Mesendoderm (in vitro differentiated cells): ENCODE measurements at places on chromosomes 3 and 15.
A peak's percentile ranks its signal among the peaks of the same experiment; 100 is the strongest.

DNA sequence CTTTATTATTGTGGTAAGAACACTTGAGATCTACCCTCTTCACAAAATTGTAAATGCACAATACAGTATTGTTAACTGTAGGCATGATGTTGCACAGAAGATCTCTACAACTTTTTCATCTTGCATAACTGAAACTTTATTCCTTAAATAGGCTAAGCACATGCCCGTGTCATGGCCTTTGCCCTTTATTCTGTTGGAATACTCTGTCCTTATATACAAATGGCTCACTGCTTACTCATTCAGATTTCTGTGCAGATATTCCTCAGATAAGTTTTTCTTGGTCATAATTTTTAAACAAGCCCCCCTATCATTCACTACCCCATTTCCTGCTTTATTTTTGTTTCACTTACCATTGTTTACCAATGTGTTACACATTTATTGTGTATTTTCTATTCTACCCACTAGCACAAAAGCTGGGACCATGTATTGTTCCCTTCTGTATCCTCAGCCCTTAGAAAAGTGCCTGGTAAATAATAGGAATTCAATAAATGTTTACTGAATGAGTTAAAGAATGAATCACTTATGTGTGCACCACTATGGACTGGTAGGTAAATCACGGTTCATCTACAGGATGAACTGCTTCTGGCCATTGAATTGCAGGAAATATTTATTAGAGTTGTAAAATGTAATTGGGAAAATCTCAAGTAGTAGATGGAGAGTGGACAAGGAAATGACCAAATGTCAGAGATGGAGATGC, 151.0 kb downstream of the CPNE4 start:
- no peak for DNase-seq

- peak; percentile 76 for DNase-seq
Measured at GRCh38 chr3:149120051-149120972, 9.1 kb upstream of the HPS3 start.

- DNase-seq, result no peak
Measured at GRCh38 chr3:114052216-114052615, 4.1 kb downstream of the CCDC191 start.

GRCh38 chr15:64847448-64847847, 5.7 kb downstream of the PLEKHO2 start:
- DNase-seq, result no peak

GRCh38 chr15:88652456-88653199, 13.8 kb downstream of the ISG20 start:
- no peak for DNase-seq

GRCh38 chr3:126524429-126524988, 554 bp downstream of the CHST13 start:
- DNase-seq, result peak; percentile 46

- no peak for DNase-seq
Measured at GRCh38 chr3:77682162-77682561, 642.3 kb downstream of the ROBO2 start.

DNA sequence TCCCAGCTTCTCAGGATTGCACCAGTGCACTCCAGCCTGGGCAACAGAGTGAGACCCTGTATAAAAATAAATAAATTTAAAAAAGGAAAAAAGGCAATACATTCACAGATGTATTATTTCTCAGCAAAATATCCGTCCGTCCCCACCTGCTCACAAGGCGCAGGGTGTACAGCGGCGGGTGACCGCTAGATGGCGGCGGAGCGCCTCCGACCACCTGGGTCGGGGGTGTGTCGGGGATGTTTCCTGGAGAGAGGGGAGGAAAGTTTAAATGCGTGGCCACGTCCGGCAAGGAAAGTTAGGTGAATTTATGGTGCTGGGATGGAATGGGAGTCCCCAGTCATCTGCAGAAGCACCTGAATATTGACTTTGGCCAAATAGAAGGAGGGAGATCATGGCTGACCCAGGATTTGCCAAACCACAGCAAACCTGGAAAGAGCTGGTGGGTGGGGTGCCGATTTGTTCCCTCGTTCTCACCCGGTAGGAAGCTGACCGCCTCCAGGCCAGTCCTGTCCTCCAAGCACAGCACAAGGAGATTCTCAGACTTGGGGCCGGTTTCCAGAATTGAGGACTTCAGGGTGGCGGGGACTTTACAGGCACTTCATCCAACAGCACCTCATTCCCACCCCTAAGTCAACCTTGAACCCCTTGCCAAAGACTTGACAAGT, 88.3 kb downstream of the TMEM266 start:
- peak; percentile 56 for DNase-seq

GRCh38 chr3:40680685-40681657, 156.2 kb downstream of the ZNF621 start:
- DNase-seq, result no peak

DNA sequence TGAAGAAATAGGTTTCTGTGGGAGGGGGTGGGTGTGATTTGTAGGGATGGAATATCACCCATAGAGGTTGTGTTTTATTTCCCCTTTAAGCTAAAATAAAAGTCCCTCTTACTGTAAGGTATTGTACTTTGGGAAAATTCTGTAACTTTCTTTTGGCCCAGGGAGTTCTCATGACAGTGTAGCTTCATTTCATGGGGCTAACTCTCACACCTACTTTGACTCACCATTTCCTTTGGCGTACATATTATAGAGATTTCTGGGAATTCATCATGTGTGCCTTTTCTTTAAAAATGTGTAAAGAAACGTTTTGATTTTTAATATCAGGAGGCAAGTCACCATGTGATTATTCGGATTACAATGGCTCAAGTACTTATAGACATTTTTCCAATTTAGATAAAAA, 477.7 kb upstream of the CFAP20DC start:
- DNase-seq, result no peak

DNA sequence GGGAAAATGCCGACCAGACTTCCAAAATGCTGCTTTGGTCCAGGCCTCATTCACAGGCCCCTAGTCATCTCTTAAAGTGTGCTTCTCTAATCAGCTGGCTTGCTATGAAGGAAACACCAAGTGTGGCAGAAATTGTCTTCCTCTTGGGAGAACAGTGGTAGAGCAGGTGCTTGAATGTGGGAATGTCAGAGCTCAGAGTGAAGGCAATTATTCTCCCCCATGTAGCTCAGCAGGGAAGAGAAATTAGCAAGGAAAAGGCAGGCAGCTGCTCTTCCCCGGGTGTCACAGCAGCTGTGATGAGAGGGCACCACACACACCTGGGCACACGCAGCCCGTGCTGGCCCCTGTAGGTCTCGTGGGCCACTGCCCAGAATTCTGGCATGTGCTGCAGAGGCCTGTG, 358.5 kb downstream of the WDR72 start:
- DNase-seq, result peak; percentile 16

DNA sequence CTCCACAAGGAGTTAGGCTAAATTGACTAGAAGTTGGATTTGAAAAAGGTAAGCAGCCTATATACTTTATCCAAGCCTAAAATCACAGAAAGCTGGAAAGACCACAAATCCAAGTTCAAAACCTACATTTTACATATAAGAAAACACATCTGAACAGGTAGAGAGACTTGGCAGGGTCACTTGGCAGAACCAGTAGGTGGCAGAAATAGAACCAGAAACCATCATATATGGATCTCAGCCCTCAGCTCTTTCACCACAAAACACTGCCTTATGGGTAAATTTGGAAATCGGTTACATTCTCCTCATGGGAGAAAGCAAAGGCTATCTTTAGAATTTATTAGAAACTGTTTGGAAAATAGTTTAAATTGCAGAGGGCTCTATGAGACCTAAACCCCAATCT, 44.2 kb downstream of the MKRN2 start:
- DNase-seq, result no peak

- no peak for DNase-seq
Measured at GRCh38 chr3:12187448-12188327, 29.0 kb upstream of the TIMP4 start.

GRCh38 chr3:133289322-133289721, 110.5 kb upstream of the BFSP2 start:
- DNase-seq, result no peak

GRCh38 chr3:42572278-42572677, 9.5 kb downstream of the SEC22C start:
- peak; percentile 91 for DNase-seq

GRCh38 chr3:186821429-186822387, 15.4 kb upstream of the RFC4 start:
- DNase-seq, result peak; percentile 65
